ENCODE measurements at places on chromosomes 6 and 20.

DNA sequence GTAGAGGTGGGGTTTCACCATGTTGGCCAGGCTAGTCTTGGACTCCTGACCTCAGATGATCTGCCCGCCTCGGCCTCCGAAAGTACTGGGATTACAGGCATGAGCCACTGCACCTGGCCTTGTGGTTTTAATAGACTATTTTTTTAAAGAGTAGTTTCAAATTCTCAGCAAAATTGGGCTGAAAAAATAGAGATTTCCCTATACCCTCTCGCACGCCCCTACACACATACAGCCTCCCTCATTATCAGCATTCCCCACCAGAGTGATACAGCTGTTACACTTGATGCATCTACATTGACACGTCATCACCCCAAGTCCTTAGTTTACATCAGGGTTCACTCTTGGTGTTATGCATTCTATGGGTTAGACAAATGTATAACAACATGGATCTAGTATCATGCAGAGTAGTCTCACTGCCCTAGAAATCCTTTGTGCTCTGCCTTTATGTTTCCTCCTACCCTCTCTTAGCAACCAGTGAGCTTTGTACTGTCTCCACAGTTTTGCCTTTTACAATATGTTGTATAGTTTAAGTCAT, 103.6 kb downstream of the CDYL start:
- no peak for DNase-seq

GRCh38 chr6:5744497-5744896, 262.2 kb downstream of the NRN1 start:
- no peak for DNase-seq

GRCh38 chr6:152720974-152721373, 23.3 kb downstream of the MYCT1 start:
- DNase-seq, result no peak

GRCh38 chr20:12883507-12883885, 125.3 kb upstream of the SPTLC3 start:
- DNase-seq, result no peak

DNA sequence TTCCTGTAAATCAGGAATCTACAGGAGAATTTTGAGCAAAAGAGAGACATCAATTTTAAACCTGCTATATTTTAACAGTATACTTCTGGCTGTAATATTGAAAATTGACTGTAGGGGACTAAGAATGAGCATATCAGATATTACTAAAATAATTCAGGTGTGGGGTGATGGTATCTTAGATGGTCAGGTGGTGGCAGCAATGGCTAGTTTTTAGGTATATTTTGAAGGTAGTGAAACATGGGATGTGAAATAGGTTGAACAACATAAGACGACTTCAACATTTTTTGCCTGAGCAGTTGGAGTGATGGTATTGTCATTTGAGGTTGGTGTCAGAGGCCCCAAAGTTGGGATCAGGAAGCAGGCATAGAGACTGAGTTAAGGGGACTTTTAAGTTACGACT, 32.1 kb downstream of the FAM83B start:
- no peak for DNase-seq

DNA sequence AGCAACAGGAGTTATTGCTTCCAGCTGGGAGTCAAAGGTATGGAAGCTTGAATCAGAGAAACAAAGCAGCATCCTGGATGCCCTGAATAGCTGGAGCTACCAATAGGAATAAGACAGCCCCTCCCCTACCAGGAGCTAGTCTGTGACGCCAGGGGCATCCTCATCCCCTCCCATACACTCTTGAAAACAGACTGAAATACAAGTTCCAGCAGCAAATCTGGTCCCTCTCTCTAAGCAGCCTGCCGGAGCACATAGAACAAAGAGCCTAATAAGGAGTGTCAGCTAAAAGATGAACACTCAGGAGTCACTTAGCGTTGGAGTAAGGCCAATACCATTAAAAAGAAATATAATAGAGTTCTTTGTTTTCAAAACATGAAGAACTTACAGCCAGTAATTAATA, 25.6 kb downstream of the FILIP1 start:
- no peak for DNase-seq

DNA sequence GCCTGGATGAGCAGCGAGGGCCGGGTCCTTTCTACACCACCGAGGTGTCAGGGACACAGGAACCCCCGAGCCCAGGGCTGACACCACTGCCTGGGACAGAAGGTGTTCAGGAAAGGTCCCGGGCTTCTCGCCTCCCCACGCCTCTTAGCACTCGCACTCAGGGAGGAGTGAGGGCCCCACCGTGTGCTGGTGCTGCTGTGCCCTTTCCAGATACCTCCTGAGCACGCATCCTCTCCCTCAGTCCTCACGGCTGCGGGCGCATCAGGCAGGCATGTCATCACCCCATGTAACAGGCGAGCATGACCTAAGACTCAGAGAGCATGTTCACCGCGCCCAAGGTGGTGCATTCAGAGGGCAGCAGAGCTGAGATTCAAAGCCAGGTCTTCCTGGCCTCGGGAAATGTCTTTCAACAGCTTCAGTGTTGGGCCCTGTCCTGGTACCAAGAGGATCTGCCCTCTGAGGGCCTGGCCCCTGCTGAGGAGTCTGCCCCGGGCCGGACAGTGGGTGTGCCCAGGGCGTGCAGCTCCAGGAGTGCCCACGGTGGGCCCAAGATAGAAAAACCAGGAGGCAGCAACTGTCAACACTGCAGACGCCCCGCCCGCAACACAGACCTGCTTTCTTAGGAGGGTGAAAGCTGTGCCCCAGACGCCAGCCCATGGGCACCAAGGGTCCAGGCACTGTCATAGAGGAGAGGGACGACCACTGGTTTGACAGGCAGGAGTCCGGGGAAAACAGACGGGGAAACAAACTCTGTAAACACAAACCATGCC, 29.2 kb downstream of the TGM2 start:
- no peak for DNase-seq

DNA sequence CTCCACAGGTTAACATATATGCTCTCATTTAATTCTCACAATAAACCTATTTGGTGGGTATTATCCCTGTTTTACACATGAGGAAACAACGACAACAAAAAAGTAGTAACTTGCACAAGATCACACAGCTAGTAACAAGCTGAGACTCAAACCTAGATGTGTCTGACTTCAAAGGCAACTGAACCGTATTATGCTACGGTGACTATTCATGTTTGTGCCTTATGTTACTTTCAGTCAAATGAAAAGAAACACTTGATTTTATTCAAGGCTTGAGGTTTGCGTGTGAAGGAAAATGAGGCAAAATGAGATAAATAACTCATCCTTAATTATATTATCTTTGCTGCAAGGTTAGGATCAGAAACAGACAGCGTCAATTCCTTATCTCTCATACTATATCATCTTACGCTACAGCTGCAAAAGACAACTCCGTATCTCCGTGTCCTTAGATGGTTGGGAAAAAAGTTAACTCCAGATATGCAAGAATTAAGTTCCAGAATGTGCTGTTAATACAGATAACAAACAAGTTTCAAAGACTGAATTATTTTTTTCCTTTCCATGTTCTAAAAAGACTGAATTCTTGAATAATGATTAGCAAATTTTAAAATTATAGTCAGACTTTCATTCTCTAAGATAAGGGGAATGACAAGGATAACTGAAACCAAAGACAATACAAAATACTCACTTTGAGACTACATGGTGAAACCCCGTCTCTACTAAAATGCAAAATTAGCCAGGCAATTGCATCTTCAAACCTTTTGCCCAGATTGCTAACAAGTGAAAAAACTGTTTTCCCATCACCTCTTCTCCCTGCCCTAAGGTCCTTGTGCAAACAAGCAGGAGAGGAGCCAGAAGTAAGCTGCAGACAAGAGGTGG, 27.8 kb downstream of the STAU1 start:
- no peak for DNase-seq

DNA sequence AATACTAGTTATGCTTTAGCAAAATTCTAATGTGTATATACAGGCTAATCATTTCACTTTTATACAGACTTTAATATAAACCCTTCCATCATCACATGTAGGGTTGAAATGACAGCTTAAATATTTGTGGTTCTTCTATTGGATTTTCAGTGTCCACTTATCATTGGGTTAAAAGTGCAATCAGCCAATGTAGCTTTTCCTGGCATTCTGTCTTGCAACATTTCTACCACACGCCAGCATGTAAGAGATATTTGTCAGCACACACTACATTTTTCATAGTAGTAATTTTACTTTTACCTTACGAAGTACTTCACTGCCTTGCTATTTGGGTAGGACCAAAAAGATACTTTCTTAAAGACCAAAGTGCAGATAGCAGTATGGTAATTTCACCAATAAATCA, 252.0 kb downstream of the TBX18 start:
- DNase-seq, result no peak

DNA sequence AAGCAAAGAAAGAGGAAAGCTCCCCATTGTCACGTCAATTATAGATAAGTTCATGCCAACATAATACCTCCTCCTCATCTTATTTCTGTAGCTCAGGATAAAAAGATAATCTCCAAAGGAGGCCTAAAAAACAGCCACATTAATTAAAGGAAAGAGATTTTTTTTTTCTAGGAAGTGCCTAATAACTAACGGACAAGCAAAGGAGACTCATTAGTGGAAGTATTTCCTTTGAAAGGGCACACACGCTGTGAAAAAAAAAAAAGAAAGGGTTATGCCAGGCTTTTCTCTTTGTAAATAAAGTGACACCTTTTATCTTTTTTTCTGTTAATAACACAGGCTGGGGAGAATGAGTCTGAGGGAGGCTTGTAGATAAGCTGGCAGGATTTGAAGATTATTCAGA, 55.7 kb downstream of the PCSK2 start:
- DNase-seq, result no peak

DNA sequence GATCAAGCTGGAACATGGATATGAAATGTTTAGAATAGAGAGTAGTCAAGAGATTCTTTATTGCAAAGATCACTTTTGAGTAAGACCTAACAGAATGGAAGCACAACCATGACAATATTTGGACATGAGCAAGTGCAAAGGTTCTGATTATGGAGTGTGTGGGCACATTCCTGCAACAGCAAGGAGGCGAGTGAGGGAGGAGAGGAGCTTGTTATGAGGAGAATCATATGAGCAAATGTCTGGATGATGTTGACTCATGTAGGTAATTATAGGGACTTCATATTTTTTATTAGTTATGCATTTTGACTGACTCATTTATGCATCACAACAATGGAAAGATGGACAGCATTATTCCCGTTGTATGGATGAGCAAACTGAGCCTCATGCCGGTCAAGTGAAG, 100.8 kb upstream of the SLC35B3 start:
- no peak for DNase-seq

DNA sequence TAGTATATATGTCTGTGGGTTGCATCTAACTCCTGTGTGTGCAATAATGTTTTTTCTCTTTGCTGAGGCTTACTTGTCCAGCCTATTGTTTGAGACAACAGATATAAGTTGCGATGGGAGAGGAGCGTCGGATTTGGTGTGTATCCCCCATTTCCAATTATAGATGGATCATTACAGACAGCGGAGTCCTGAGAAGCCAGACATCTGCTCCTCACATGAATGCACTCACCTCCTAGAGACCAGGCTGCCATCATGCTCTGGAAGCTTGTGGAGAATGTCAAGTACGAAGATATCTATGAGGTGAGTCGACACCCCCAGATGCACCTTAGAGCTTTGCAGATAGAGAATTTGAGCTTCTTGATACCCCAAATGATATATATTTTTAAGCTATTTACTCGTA, at the start of gene TFAP2B:
Gene TFAP2B (plus strand): TSS at position 199 of the 400 bp plus-strand sequence. CDS start 21 bp downstream, at position 220.
- DNase-seq, result no peak

- no peak for DNase-seq
Observed at GRCh38 chr6:123565529-123565928, 71.2 kb downstream of the TRDN start.

- DNase-seq, result no peak
Observed at GRCh38 chr6:125913864-125914351, 42.7 kb upstream of the HINT3 start.

GRCh38 chr20:53529658-53530057, 64.0 kb downstream of the ZNF217 start:
- no peak for DNase-seq

GRCh38 chr6:157682856-157683481, 140.1 kb upstream of the SNX9 start:
- DNase-seq, result no peak

DNA sequence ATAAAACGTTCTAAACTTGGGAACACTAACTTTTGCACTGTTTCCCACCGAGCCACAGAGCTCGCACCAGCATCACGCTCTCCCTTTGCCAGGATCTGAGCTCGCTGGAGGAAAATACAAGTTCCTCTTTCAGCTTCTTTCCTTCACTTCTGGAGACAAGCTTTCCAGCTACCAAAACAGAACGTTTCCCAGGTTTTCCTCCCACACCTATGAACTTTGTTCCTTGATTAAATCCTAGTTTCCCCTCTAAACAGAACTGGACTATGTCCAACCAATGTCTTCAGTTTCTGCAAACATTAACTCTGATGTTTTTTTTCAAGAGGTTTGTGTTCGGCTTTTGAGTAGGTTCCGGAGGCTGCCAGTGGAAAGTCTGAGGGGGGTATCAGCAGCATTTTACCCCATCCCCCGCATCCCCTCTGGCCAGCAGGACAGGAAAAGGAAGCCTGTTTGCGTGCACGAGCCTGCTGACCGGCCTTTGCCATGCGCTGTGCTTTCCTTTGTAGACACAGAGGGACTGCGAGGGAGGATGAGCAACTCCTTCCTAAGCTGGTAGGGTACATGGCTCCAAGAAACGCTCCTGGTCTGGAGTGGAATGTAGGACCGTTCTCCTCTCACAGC, 135.5 kb downstream of the LY86 start:
- DNase-seq, result no peak

GRCh38 chr20:59042151-59042795, at the start of gene PRELID3B:
TSS of gene PRELID3B (minus strand) at chr20:59042786. CDS start at chr20:59042730, 56 bp downstream.
- DNase-seq, result no peak

DNA sequence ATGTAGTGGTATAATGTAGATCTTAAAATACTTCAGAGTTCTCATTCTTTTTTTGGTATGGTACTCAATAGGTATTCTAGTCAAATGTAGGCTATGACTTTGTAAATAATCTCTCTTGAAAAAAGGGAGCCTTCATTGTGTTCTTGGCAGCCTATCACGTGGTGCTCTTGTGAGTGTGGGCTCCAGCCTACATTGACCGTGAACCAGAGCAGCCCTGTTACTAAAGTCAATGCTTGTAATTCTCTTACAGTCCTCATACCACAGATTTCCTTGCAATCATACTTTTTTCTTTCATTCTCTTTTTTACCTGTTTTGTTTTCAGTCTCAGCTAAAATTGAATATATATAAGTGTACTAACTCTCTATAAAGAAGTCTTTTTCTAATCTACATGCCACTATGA, 31.1 kb downstream of the ARID1B start:
- DNase-seq, result no peak

DNA sequence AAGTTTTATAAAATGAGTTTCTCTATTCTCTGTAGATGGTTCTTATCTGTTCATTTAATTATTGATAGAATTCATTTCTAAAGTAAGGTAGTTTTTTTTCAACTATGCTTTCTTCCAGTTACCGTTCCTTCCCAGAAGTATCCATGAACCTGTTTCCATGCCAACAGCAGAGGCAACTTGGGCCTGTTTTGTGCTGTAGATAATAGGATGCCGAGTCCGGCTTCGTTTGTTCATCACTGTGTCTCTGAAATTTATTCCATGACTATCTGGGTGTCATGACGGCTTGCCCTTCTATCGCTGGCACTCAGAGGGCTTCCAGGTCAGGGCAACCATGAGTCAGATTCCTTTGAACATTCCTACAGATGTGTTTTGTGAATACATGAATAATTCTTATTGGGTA, 190.4 kb downstream of the SYNDIG1 start:
- no peak for DNase-seq

Data from stimulated activated CD4-positive, alpha-beta T cell treated with anti-CD3 and anti-CD28 coated beads, Interleukin-4, amount 100 ng/mL, for 1 hour (primary cell).